ENCODE measurements at places on chromosomes 12 and 14.

GRCh38 chr12:59322473-59322872 lies 273.4 kb upstream of the SLC16A7 start:
- DNase-seq = no peak

DNA sequence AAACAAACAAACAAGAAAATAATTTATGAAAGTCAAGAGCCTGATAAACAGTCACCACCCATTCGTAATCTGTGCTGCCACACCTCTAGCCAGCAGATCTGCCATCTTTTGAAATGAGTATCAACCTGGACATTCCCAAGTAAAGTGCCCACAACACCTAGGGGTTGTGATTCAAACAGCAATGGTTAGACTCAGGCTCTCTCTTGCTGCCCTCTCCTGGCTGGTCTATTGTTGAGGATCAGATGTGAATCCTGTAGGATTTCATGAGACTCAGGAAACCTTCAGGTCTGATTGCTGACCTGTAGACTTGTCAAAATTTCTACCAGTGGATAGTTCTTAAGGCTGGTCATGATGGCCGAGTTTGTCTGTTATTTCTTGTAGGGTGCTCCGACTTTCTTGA lies 26.8 kb downstream of the DGLUCY start:
- DNase-seq = no peak

GRCh38 chr12:96193725-96194575 lies at the start of gene ELK3:
ELK3 (plus strand) TSS chr12:96194375.
- peak; percentile 33 for DNase-seq

GRCh38 chr14:50718949-50719348 lies 50.8 kb upstream of the SAV1 start:
- DNase-seq = no peak

DNA sequence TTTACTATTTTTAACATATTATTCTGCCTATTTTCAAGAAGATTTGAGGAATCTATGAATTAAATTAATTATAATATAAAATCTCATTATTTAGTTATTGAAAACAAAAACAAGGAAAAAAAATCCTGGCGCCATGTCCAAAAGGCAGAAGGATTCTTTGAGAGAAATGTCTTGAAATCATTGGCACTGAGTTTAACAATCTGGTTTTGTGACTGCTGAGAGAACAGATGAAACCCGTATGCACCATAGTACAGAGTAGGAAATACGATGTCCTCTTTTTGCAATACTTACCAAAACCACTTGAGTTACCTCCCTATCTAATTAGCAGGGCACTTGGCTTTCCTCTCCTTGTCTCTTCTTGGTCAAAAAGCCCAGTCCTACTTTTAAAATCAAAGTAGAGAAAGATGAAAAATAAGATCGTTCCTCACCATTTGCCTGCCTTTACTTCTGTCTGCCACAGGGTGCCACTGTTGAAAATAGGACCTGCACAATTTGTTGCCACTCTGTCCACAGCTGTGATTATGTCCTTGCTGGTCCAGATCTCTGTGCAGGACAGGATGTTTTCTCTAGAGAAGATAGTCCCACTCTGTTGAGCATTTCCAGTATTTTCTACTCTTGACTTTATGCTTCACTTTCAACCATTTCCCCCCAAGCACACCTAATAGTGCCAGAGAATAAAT lies 179.7 kb downstream of the PDZRN4 start:
- no peak for DNase-seq

GRCh38 chr12:68420225-68421010 lies 88.3 kb upstream of the MDM1 start:
- DNase-seq = no peak

DNA sequence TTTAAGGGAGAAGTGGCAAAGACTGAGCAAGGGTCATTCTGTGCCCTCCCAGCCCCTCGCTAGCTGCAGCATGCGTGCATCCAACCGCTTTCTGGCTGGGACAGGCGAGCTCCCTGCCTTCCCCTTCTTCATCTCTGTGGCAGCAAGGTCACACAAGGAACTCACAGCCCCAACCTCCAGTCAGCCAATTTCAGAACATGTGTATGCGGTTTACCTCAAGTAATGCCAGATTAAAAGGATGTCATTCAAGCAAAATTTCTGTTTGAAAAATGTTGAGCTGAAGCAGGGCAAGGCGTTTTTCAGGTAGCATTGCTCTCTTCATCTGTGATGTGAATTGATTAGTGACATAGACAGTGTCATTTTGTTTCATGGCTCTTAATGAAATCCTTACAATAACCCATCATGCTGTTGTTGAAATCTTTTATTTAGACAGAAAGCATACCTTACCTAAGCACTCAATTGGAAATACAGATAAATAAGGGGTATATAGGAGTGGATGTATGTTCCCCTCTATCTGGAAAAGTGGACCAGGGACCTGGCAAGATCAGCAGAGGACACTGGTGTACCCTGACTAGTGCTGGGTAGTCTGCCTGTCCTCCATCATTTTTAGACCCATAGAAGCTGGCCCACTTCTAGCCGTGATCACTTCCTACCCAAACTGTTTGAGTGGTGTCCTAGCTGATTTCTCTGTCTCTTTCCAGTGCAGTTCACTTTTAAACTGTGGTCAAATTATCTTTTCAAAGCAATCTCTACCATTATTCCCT lies 82.8 kb upstream of the NEDD1 start:
- DNase-seq = no peak

- DNase-seq = peak; percentile 3
These were observed 157.4 kb upstream of the FOXG1 start for GRCh38 chr14:28608851-28609828.

- DNase-seq = no peak
These were observed 99.8 kb downstream of the BORCS5 start for GRCh38 chr12:12456637-12457036.

- no peak for DNase-seq
These were observed 240.9 kb downstream of the DPF3 start for GRCh38 chr14:72653026-72653425.

DNA sequence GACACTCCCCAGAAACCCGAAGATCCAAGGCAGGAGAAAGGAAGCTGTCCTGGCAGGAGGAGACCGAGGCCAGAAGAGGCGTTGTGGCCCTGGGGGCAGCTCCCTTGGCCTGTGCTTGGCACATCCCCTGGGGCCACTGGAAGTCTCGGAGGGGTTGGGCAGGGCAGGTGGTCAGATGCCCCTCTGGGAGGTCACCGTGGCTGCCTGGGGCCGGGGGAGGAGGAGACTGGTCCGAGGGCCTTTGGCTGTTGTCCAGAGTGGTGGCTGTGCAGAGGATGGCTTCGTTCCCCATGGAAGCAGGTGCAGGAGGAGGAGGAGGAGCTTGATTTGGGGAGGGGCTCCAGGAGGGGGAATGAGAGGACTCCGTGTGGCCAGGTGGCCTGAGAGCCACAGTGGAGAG lies 3.3 kb upstream of the NUDT14 start:
- DNase-seq = no peak

GRCh38 chr14:99099051-99099787 lies 172.8 kb downstream of the BCL11B start:
- no peak for DNase-seq

- no peak for DNase-seq
These were observed 28.5 kb upstream of the MAGOHB start for GRCh38 chr12:10641735-10642500.

DNA sequence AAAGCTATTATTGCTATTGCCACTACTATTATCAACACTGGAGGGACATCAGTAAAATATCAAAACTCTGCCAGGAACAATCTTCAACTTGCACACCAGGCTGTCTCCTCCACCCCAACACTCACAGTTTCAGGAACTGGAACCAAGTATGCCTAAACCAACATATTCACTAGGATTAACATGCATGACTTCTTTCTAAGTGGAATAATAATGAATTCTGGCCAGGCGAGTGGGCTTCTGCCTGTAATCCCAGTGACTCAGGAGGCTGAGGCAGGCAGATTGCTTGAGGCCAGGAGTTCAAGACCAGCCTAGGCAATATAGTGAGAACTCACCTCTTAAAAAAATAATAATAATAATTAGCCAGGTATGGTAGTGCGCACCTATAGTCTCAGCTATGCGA lies 58.1 kb downstream of the TBX5 start:
- no peak for DNase-seq

DNA sequence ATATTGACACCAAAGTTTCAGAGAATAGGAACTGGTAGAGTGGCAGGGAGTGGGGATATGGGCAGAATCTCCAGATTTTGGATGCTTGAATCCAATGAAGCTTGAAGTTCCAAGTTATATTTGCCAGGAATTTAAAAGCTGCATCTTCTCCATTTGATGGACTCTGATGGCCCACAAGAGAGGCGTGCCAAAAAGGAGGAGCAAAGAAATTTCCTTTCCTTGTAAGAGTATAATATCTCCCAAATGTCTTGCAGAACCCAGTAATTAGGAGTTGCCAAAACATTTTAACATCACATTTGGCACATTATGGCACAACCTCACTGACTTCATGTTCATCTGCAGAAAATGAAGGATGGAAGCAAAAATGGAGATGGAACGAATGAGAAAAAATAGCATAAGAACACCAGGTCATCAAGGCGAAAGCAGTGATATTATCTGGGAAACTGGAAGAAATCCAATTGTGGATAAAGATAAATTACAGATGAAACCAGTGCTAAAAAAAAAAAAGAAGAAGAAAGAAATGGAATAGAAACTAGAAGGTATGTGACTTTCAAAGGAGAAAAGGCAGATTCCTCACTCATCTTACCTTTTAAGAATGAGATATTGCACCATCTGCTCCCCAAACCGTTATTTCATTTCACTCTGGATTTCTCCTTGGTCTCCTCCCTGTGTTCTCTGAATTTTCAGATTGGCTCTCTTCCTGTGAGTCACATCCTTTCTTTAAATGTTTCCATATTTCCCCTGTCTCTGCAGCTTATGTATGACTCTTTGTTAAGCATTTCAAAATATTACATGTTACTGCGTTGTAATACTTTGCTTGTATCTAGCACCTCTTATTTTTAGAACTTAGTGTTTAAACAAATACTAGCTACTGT lies 13.5 kb upstream of the FLRT2 start:
- no peak for DNase-seq

DNA sequence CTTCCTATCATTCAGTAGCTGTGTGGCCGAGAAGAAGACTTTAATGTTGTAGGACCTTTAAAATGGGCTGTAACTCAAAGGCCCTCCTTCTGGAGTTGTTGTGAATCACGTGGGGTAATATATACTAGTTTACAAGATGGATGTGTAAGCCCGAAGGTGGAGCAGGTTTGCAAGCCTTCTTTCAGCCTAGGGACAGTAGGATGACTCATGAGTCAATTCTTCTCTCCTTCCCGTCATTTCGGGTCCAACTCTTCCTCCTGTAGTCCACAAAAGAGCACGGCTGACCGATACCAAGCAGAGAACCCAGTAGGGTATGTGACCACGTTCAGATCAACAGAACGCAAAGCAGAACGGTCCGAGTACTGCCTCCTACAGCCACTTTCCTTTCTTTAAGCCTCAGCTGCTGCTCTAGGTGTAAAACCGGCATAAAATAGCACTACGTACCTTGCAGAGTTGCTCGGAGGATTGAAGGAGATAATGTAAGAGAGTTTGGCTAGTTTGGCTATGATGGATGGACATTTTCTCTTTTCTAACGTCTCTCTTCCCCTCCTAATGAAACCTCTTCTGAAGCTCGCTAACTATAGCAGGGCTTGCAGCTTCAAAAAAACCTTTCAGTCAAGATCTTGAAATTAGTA lies 1.3 kb upstream of the RASSF3 start:
- DNase-seq = no peak

- no peak for DNase-seq
These were observed 699.7 kb upstream of the TBX3 start for GRCh38 chr12:115383668-115384067.

GRCh38 chr12:3078086-3078820 lies 1.1 kb downstream of the TSPAN9 start:
- DNase-seq = no peak

DNA sequence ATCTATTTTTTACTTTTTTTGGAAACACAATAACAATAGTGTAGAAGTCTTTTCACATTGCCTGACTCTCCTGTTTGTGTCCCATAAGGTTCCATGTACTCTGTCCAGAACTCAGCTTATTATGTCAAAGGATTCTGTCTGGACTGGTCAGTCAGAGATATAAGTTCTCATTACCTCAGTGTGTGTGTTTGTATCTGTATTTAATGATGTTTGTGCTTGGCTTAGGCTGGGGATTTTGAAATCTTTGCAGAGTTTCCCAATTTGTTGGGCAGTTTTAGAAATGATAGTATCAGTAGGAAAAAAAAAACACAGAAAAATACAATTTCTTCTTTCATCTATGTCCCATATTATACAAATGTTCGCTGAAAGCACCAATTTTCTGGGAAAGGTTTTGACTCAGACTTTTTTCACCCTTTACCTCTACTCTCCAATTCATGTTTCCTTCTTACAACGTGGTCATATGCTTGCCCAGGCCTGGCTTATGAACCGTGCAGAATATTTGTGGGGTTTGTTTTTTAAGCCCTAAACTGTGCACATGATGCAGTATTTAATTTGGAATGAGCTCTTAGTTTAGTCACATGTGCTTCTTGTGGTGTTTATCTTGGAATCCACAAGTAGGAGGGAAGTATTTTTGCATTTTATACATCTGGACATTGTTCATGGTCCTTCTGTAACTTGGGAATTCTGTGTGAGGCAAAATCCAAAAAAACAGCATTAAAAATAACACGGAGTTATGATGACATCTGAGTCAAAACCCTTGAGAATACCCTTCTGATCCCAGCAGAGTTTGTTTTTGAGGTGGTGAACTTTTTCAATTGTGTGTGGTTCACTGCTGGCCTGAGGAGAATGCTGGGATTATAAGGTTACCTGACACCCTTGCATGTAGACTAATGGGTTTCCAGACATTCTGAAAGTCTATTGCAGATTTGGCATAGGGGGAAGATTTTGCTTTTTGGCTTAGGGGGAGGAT lies 121.2 kb downstream of the RAD51B start:
- DNase-seq = no peak

- DNase-seq = no peak
These were observed 18.5 kb downstream of the BHLHE41 start for GRCh38 chr12:26106347-26106746.

GRCh38 chr14:55336162-55336561 lies 64.9 kb downstream of the FBXO34 start:
- DNase-seq = no peak

- DNase-seq = no peak
These were observed 50.1 kb upstream of the RERGL start for GRCh38 chr12:18139989-18140596.

DNA sequence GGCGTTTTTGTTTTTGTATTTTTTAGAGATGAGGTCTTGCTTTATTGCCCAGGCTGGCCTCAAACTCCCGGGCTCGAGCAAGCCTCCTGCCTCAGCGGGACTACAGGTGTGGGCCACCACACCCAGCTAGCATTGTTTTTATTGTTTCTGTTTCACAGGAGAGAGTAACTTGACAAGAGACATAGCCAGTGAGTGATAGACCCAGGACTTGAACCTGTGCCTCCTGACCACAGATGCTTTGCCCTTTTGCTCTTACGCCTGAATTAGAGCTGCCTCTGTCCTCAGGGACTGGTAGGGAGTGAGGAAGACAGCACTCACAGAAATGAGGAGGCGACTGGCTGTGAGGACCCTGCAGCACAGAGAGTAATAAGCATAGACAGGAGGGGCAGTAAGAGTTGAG lies 2.3 kb downstream of the EVL start:
- no peak for DNase-seq

GRCh38 chr14:92783813-92784431 lies 10.2 kb upstream of the GOLGA5 start:
- no peak for DNase-seq

Measured in stimulated activated CD4-positive, alpha-beta T cell treated with anti-CD3 and anti-CD28 coated beads, Interleukin-1b, Interleukin-23, amount 100 ng/mL, for 24 hours (primary cell).